ENCODE measurements at places on chromosomes 2 and 18. TPM values are rescaled to one million over a fixed set of nuclear protein-coding genes. Genes with fewer than 3 reads are reported as not detected.

- DNase-seq = no peak
These were observed 3.2 kb downstream of the MRO start for GRCh38 chr18:50816419-50817166.

- DNase-seq = no peak
These were observed 246.2 kb downstream of the ARHGAP15 start for GRCh38 chr2:143375384-143375880.

GRCh38 chr2:136057023-136057801 is 60.7 kb downstream of the CXCR4 start:
- no peak for DNase-seq

The CNTNAP5 gene
- total RNA-seq = 0.11 TPM
